ENCODE measurements at places on chromosomes 11 and 22.

GRCh38 chr11:61957021-61957770 lies 7.0 kb downstream of the BEST1 start:
- no peak for DNase-seq

DNA sequence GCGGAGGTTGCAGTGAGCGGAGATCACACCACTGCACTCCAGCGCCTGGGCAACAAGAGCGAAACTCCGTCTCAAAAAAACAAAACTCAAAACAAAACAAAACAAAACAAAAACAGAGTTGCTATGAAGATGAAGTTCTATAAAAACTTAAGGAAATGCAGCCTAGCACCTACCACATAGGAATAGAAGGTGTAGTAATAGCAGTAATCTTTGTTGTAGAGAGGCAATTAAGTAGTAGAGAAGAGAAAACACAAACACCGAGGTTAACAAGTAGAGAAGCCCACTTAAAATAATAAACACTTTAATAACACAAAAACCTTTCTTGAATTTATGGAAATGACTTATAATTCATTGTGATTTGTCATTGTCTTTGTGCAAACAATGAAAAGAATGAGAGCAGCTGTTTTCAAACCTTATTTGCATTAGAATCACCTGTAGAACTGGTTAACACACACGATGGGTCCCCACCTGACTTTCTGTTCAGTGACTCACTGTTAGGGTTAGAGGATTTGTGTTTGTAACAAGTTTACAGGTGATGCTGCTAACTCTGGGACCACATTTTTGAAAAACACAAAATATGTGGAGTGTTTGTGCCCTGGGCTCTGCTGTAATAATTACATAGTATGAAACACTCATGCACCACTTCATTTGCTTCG lies 43.1 kb downstream of the TYR start:
- no peak for DNase-seq

DNA sequence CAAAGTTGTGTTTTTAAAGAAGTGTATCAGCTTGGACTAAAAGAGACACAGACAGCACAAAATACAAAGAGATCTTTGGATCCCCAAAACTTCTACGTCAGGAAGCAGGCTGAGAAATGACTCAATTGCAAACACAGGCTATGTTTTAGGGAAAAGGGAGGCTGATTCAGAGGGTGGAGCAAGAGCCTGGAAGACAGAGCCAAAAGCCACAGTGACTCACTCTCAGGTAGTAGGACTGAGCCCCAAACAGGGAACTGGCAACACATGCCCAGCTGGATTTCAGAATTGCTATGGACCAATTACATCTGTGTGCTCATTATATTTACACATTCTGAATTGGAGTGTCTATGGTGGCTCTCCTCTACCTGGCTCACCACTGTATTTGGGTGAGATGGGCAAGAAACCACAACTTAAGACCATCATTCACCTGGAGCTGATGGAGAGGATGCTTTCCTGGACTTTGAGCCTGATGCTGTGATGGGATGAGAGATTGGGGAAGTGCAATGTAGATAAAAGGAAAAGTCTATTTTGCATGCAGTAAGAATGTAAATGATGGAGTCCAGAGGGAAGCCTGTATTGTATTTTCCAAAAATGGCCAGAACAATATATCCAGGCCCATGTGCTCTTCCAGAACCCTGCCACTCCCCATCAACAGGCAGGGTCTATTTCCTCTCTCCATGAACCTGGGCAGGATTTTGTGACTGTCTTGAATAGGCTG lies 20.8 kb upstream of the LINC01488 start:
- DNase-seq = peak; percentile 95

GRCh38 chr11:30565027-30565426 lies 21.1 kb downstream of the MPPED2 start:
- DNase-seq = no peak

GRCh38 chr22:27637604-27638003 lies 164.0 kb downstream of the MN1 start:
- peak; percentile 67 for DNase-seq

- no peak for DNase-seq
Measured at GRCh38 chr11:27281276-27281675, 81.7 kb downstream of the CCDC34 start.

DNA sequence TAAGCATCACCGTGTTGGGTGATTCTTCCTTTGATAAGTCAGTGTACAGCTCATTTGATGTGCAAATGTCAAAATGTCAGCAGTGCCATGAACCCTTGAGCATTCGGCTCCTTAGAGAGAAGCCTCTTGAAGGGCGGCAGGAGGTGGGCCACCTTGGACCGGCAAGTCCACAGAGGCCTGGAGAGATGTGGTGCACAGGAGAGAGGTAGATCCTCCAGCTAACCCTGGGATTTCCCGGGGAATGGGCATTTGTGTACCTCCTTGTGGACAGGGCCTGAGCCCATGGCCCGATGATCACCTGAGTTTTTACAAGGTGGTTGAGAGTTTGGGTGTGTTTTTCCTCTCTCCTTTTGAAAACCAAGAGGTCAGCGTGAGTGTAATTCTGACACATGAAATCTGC lies 133.2 kb upstream of the RCN1 start:
- no peak for DNase-seq

- DNase-seq = peak; percentile 80
Measured at GRCh38 chr11:575313-575995, 816 bp upstream of the PHRF1 start.

DNA sequence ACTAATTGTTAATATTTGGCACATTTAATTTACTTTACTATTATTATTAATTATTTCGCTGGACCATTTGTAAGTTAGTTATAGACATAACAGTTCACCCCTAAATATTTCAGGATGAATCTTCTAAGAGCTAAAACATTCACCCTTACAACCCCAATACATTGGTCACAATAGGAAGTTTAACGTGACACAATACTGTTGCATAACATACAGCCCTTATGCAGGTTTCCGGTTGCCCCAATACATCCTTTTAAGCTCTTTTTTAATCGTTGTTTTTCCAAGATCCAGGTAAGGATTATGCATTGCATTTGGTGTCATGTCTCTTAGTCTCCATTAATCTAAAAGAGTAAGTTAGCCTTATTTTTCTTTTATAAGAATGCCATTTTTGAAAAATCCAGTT lies 71.2 kb downstream of the HSD17B12 start:
- no peak for DNase-seq

DNA sequence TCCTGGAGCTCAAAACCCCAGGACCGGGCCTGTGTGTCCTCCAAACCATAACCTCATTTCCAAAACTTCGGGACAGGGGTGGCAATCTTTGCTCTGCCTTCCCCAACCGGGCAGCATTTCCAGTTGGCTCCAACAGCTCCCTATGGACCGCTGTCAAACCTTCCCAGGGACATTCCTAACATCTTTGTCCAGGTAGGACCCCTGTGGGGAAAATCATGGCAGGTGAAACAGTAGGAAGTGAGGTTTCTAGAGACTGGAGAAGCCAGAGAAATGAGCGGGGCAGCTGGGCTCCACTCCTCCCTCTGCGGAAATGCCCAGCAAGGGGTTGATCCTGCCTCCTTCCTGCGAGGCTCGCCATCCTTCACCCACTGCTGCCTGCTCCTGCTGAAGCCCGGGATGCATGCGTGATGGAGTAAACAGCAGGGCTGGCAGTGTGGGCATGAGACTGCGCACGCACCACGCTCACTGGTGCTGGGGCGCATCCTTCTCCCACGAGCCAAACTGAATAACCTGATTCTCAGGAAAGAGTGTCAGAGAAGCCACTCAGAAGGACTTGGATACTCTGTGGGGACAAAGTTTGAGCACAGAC lies 136.4 kb downstream of the BUD13 start:
- DNase-seq = no peak

GRCh38 chr22:20244691-20245576 lies 23.2 kb downstream of the RTN4R start:
- DNase-seq = no peak

GRCh38 chr11:70397983-70398833 lies at the start of gene CTTN:
TSS of gene CTTN (plus strand) at chr11:70398529. CDS start at chr11:70407298, 8,769 bp downstream.
- peak; percentile 90 for DNase-seq

GRCh38 chr11:1641096-1641495 lies 11.5 kb downstream of the KRTAP5-5 start:
- no peak for DNase-seq

DNA sequence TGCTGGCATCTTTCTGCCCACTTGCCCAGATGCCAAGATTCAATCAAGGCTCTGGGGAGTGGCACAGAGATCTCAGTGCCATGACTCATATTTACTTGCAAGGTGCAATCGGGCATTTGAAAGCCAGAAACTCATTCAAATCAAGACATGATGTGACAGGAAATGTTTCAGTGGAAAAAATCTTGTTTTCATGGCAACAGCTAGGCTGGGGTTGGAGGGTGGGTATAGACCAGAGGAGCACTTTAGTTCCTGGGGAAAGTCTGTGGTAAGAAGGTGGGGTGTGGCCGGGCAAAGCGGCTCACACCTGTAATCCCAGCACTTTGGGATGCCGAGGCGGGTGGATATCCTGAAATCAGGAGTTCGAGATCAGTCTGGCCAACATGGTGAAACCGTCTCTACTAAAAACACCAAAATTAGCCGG lies 1.2 kb downstream of the MAJIN start:
- no peak for DNase-seq

- no peak for DNase-seq
Measured at GRCh38 chr11:61618978-61619377, 38.1 kb upstream of the SYT7 start.

GRCh38 chr22:23180301-23180892 lies at the start of gene BCR:
TSS of gene BCR (plus strand) at chr22:23180509. CDS start at chr22:23180961, 452 bp downstream.
- DNase-seq = peak; percentile 88

- DNase-seq = peak; percentile 80
Measured at GRCh38 chr11:73625696-73626318, 20.6 kb upstream of the PLEKHB1 start.

GRCh38 chr11:35927104-35927503 lies 16.8 kb upstream of the LDLRAD3 start:
- peak; percentile 8 for DNase-seq

DNA sequence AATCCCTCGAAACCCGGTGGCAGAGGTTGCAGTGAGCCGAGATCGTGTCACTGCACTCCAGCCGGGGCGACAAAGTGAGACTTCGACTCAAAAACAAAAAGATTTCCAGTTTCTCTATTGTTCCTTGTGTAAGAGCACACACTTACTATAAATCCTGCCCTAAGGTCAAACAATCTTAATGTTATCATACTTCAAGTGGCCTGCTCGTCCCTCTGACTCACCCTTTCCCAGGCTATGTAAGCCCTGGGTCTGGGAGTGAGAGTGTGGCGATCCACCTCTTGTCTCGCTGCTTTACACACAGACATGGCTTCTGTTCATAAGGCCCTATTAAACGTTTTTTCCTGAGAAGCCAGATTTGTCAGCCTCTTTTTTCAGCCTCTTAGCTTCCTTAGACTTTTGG lies 24.4 kb upstream of the A4GALT start:
- peak; percentile 79 for DNase-seq

DNA sequence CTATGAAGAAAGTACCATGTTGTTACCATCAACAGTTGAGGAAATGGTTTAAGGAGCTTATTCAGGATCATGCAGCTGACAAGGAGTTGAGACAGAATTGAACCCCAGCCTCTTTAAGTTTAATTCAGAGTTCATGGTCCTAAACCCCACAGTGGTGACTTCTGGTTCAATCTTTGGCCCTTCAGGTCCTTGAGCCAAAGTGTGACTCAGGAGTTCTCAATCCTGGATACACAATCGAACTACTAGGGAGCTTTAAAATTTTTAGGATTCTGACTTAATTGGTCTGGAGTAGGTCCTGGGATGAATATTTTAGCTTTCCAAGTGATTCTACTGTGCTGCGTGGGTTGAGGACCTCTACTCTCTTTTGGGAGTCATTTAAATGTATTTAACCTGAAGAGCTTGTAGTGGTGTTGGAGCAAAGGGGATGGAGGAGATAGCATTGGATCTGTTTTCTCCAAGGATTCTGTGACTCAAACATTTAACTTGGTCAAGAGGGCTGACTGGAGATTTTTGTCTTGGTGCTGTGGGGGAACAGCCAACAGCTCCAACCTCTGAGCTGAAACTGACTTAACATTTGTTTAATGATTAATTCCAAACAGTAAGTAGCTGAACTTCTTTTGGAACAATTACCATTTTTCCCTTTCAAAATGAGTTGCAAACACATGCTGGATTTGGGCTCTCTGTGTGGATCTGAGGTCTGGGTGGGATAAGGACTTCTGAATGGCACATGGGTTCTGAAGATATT lies 80.1 kb downstream of the INSC start:
- DNase-seq = peak; percentile 42

DNA sequence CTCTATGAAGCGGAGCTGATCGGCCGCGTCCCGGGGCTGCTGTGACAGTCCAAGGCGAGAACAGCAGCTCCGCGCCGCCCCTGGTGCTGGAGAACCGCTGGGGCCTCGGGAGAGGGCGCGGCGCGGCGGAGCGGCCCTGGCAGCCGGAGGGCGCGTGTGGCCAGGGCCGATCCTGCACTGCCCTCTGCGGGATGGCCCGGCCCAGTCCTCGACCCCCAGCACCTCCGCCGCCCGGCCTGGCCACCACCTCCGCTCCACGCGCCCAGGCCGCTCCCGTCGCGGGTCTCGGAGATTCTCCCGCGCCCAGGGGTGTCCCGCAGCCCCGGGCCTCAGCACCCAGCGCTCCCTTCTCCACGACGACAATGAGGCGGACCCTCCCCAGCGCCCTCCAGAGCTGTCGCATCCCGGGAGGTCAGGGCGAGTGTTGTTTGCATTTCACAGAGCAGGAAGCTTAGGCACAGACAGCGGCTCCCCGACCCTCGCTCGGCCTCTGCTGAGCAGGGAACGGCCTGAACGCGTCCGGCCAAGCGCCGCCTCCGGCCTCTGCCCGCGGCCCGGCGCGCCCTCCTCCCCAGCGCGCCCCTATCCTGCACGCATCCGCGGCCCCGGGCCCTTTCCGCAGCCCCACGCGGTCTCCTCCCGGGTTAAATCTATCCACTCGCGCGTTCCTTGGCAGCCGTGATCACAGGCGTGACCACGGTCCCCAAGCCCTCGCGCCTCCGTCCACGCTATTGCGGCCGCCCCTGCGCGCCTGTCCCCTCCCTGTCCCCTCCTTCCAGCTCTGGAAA lies 109.7 kb downstream of the WNT7B start:
- DNase-seq = peak; percentile 69

DNA sequence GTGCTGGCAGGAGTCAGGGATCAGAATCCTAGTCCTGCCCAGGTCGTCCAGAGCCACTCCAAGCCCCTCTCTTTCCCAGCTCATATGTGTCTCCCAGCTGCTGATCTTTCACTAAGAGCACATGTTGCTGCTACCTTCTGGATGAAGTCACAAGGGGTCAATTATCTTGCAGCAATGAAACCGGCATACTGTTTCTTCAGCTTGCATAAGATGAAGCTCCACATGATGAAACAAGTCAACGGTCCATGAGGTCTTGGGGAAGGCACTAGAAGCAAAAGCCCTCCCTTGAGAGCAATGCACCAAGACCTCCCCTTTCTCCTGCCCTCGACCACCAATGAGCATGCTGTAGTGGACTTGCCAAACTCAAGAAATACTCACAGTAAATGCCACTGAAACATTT lies 148.9 kb downstream of the TENM4 start:
- no peak for DNase-seq
